NCI-H1694 treated with DMSO at 0.1 percent for 48 hours (cell line): ENCODE measurements at places on chromosomes 1 and 21.
A peak's percentile ranks its signal among the peaks of the same experiment; 100 is the strongest.

DNA sequence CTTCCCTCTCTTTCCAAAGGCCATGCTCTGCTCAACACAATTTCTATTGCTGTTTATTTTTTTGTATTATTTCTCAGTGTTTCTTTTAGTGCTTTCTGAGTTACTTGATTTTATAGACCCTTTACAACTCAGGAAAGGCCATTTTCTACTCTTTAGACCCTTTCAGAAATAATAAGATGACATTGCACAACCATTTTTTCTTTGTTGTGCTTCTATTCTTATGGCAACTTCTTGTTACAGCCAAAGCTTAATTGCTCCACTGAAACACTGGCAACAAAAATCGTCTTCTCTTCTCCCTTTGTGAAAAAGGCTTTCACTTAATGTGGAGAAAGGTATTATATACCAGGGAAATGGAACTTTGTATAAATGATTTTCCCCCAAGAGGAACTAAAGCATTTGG, 39.0 kb upstream of the SAMSN1 start:
- no peak for DNase-seq

DNA sequence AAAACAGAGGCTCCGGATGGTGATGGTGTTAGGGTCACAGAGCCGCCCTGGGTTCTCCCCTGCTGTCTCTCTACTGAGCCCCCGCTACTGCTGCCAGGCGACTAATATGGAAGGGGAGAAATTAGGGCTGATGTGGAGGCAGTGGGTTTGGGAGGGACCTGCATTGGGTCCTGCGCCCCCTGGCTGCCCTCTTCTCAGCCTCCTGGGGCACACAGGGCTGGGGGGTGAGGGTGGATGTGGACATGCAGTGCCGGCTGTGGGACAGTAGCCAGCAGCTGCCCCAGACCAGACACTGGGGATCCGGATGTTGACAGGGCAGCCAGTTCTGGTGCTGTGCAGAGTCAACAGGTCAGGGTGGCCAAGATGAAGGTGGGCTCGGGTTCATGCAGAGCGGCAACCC, 1.5 kb upstream of the CLCNKB start:
- no peak for DNase-seq

GRCh38 chr1:230821346-230821745, 47.0 kb downstream of the C1orf198 start:
- no peak for DNase-seq

DNA sequence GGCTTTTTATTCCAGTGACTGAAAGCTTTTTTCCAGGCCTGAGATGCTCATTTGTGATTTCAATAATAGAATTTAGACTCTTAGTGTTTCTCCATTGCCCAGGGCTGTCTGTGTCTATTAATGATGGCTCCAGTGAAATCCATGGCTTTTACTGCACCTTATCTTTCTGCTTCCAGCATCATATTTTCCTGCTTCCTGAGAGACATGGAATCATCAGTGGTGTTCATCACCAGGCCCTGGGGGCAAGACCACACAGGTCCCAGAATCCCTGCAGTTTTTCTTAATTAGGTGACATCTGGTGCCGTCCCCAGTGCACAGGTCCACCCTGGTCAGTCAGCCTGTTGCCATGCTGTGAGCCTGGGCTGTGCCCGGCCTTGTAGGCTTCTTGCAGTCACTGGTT, 15.5 kb downstream of the NT5C1A start:
- peak; percentile 92 for DNase-seq

GRCh38 chr1:24465099-24465498, 37.5 kb upstream of the RCAN3 start:
- DNase-seq, result no peak

GRCh38 chr1:53987880-53988279, 30.1 kb downstream of the LDLRAD1 start:
- DNase-seq, result no peak

DNA sequence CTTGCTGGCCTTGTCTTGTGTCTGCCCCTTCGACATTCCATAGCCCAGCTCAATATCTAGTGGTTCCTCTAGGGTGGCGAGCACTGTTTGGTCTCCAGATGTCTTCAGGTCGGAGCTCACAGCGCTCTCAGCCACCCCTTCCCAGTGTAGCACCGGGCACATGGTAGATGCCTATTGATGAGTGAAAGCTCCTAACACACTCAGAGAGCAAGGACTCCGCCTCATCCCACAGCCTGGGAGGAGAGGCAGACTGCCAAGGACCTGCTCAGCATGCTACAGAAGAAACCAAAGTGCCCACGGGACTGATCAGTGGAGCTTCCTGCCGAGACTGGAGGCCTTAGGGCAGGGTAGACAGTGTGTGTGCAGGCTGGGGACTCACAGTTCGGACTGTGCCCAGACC, 10.9 kb downstream of the PCSK9 start:
- DNase-seq, result peak; percentile 84

GRCh38 chr1:178933709-178934490, 63.0 kb upstream of the ANGPTL1 start:
- no peak for DNase-seq

DNA sequence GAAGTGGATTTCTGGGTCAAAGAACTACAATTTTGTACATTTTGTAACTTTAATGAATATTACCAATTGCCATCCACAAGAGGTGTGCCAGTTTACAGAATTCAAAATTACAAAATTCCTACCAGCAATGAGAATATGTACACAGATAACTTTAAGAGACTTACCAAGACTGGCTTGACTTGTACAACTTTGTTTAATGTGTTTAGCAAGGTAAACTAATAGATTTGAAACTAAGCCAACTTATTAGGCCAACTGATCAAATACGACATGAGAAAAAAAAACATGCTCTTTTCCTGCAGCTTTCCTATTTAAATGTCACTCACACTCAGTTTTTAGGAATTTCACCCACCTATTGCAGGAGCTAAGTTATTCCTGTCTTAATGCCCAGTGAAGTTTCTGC, 11.4 kb downstream of the EXOC8 start:
- no peak for DNase-seq

DNA sequence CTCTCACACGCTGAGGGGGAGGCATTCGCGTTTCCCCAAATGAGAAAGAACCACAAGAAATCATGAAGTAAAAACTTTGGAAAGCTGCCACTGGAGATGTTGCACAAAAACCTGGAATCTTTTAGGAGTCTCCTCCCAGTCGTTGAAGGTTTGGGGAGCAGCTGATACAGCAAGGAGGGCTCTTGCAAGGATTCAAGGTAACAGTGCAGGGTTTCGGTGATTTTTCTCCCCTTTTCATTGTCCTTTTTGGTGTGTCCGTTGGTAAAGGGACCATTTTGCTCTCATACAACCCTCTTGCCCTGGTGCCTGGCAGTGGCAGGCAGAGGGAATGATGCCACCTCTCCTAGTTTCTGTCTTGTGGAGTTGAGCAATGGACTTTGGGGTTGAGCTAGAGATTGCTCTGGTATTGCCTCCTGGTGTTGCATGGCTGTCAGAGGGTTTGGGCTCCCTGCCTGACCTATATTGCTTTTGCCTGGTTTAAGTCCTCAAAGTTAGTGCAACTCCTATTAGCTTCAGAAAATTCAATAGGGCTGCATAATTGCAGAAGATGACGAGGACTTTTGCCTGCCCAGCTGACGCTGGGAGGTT, 872 bp downstream of the BRINP2 start:
- DNase-seq, result no peak

GRCh38 chr1:207020709-207021107, 11.8 kb downstream of the C1orf116 start:
- DNase-seq, result no peak

- no peak for DNase-seq
Observed at GRCh38 chr21:34363733-34364132, at the start of gene KCNE2. Gene KCNE2 (plus strand): TSS chr21:34364006. CDS start chr21:34370479, 6,473 bp downstream.

DNA sequence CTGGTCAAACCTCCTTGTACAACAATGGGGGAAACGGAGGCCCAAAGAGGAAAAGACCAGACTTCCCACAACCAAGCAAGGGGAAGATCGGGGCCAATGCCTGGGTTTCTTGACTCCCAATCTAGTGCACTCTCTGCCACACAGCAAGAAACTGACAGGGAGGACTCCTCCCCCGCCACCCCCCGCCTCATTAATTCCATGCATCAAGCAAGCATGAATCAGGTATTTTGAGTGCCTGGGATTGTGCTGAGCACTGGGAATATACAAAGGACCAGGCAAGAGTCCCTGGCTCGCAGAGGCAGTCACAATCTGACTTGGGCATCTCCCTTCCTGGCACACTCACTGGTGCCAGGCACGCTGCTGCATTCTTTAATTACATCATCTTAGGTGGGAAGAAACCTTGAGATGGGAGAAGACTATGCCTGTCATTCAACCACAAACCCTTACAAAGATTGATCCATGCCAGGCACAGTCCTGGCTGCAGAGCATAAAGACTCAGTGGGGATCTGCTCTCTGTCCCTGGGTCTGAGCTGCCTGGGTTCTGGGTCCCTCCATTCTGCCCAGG, 4.4 kb upstream of the KCNC4 start:
- DNase-seq, result no peak

DNA sequence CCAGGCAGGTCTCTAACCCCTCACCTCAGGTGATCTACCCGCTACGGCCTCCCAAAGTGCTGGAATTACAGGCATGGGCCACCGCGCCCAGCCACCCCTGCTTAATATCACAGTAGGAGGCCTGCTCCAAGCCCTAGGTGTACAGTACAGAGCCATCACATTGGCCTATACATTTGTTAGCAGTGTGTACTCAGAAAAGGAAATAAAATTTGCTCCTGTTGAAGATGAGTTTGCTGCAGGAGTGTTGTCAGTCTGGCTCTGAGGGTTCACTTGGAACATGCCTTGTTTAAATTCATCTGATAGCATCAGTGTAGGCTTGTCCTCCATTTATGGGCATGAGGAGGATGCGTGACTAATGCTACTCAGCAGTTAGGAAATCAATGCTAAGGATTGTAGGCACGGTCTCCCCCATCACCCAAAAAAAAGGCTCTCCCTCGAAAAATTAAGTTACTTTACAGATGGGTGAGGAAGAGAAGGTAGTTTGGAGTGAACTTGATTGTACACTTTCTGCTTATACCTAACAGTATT, 4.6 kb upstream of the ENAH start:
- DNase-seq, result no peak

GRCh38 chr1:163922743-163923201, 601.0 kb downstream of the NUF2 start:
- no peak for DNase-seq

- DNase-seq, result no peak
Observed at GRCh38 chr1:191320062-191320461, 838.2 kb upstream of the RGS18 start.

DNA sequence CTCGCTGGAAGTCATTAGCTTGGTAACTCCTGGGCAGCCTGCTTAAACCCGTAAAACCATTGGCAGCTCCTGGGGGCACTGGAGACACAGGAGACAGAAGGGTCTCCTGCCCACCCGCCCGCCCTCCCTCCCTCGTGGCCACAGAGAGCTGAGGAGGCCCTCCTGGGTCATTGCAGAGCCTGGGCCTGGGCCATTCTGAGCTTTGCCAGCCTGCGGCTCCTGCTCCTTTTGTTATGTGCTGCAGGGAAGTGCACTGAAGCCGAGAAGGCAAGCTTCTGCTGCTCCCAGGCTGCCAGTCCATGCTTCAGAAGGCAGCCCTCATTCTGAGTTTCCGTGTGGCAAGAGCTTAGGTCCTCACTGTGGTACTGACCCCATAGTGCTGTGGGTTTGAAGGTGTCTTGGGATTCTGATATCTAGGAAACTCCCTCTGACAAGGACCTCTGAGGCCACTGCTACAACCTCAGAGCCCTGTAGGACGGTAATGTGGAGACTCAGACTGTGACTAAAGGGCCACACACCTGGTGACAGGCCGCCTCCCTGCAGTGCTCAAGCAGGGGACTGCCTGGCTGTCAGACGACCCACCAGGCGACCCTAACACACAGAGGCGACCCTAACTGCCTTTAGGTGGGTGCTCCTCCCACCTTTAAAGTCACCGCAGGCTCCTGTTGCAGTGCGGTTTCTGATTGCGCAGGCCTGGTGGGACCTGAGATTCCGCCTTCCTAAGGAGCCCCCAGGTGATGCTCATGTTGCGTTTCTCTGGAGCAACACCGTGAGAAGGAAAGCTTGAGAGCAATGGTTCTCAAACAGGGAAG, 118.7 kb downstream of the IER5 start:
- no peak for DNase-seq

DNA sequence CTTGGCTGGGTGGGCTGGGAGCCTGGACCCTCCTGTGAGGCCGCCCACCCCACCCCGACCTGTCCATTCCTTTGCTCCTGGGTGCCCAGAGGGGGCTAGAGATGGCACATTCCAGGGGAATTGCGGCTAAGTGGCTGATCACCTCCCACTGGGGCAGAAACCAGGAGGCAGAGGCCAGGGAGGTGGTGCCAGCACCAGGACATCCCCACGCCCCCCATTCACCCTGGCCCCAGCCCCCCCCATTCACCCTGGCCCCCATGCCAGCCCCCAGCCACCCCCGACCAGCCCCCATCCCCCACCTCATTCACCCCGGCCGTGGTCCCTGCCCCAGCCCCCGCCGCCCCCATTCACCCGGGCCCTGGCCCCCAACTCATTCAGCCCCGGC, 6.2 kb downstream of the C1QTNF12 start:
- no peak for DNase-seq

DNA sequence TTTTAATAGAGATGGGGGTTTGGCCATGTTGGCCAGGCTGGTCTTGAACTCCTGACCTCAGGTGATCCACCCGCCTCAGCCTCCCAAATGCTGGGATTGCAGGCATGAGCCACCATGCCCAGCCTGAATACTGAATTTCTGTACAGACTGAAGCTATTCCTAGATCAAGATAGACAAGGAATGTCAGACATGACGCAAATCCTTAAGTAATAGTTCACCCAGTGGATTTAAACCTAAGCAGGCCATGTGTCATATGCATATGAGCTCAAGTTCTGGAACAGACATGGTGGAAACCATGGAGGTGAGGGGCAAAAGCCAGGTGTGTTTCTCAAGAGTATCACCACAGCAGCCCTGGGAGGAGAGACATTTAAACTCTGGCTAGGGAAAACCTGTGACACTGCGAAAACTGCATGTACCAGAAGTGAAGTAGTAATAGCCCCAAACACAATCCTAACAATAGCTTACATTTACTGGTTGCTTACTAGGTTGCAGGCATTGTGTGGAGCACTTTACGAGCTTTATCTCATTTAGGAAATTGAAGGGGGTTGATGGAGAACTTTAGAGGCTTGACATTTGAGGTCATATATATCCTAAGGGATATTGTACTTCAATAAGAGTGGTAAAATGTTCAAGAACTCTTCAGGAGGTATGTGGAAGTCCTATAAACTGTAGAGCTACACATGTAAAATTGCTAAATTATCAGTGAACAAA, 31.7 kb upstream of the MAN1A2 start:
- DNase-seq, result no peak

- no peak for DNase-seq
Observed at GRCh38 chr21:38645282-38645681, 147.0 kb upstream of the ERG start.

GRCh38 chr1:215905493-215906115, 338.5 kb downstream of the KCTD3 start:
- DNase-seq, result peak; percentile 88

GRCh38 chr1:23777979-23778814, at the start of gene PITHD1:
Gene PITHD1 (plus strand): TSS chr1:23778418. CDS start chr1:23778516, 98 bp downstream.
- peak; percentile 59 for DNase-seq

- no peak for DNase-seq
Observed at GRCh38 chr1:170669107-170669445, 5.1 kb downstream of the PRRX1 start.
